ENCODE measurements at places on chromosomes 7 and 10.

DNA sequence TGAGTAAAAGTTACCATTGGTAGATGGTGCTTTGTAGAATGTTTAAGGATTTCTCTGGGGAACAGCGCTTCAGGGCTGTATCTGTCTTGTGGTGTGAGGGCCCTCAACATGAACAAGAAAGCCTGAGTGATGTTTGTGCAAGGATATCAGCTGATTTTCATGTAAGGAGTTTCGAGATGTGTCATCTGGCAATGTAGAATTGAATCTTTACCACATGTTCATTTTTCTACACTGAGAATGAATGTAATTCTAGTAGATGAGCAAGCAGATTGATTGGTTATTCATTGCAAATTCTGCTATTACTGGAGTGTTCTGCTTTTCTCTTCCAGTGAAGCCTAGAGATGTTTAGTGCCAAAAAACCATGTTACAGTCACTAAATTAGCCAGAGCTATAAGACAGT, 87.7 kb downstream of the ST7 start:
- DNase-seq: peak; percentile 42

GRCh38 chr7:14835384-14835783, 67.2 kb downstream of the DGKB start:
- DNase-seq: no peak

DNA sequence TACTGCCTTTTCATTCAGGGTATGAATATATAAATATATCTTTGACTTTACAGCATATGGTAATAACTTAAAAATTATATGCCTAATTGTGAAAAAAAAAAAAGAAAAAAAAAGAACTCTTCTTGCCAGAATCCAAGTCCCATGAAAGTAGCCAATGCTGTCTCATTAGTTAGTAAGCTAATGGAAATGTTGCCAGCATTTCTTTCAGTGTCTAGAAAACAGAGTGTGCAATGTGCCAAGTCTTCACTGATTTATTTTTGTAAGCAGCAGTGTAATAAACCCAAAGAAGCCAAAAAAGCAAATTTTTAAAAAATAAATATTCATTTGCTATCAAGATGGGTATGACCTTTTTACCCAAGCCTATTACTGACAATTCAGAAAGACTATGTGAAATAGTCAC, 31.1 kb upstream of the LRRN3 start:
- no peak for DNase-seq

DNA sequence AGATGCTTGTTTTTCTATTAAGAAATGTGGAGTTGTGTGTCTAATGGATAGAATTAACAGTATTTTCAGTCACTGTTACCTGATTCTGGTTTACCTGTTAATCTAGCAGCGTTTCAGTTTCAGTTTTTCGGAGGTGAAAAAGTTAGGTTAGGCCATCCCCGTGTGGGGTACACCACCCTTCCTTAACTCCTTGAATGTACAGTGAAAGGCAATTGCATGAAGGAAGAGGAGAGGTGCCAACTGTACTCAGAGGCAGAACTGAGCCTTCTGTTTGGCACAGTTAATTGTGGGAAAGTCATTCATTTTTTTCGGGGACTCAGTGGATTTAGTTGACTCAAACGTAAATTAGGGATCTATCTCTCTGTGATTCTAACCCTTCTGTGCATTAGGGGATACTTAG, 35.5 kb downstream of the RPA3 start:
- no peak for DNase-seq

- DNase-seq: peak; percentile 41
Observed at GRCh38 chr7:78149787-78150186, 351.2 kb downstream of the PHTF2 start.

DNA sequence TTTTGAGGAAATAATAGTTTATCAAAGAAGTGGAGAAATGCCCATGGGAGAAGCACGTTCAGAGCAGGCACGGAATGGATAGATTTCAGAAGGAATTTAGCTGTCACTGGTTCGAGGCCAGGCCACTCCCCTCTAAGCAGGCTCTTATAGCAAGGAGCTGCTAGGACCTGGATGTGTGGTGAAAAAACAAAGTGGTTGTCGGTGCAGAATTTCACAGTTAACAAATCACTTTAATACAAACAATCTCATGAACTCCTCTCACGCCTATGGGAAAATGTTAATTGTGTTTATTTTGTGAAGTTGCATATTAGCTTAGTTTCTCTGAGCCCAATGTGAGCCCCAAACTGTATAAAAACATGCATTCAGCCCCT, 176.3 kb downstream of the PKD1L1 start:
- no peak for DNase-seq

- peak; percentile 33 for DNase-seq
Observed at GRCh38 chr10:88493691-88494483, 89.2 kb downstream of the RNLS start.
